ENCODE measurements at places on chromosomes 1 and 21.

DNA sequence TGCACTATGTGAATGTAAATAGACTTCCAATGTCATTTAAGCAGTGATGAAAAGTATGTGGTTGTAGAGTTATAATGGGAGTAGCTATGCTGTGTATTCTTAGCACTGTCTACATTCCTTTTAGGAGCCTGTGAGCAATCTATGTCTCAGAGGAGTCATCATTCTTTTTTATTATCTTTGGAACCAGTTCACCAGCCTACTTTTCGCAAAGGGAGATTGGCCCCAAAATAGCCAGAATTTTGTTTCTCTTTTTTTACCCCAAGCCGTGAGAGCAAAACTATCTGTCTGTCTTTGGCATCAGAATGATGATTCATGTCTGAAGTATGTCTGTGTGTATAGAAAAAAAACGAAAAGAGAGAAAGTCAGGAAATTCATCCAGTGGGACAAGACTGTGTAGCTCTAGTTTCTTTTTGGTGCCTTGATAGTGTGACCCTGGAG is 44.2 kb downstream of the OSBPL9 start:
- DNase-seq, result no peak

DNA sequence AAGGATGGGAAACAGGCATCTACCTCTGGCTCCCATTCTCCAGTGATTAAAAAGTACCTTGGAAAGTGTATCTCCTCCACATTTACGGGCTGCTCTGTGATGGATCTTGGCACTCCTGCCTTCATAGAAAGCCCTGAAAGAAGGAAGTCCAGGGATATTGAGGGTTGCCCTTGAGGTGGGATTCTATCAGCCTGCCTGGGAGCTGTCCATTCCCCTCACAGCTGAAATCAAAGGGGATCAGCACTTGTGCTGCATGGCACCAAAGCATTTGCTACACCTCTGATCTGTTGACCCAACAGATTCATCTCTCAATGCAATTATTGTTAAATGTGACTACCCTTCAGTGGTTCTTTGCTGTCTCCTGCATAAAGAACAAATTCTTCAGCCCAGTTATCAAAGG is 442.0 kb upstream of the RUNX1 start:
- no peak for DNase-seq

DNA sequence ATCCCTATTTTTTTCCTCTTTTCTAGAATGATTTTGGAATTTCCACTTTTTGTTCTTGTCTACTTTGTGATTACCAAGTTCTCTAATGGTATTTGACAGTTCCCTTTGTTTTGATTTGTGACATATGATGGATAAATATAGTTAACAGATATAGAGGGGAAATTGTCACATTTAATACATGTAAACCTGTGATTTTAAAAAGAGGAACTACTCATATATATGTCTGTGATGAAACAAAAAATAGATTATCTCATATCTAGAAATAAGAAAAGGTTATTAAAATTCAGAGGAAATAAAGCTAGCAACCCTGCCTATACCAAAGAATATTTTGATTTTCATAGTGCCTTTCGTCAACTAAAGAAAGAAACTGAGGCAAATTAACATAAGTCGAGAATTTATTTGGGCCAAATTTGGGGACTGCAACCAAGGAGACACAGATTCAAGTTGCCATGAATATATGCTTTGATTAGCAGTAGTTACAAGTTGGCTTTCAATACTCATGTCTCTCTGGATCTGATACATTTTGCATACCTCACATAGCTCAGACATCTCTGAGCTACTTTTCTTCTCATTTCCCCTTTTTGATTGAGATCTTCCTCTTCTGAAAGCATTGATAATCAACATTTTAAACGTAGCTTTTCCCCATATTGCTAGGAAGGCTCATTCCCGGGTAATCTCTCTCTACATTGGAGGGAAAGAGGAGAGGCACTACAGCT is 15.6 kb upstream of the C21orf91 start:
- DNase-seq, result no peak

- DNase-seq, result no peak
These were observed 1.6 kb upstream of the HAX1 start for GRCh38 chr1:154270833-154271232.

GRCh38 chr1:171743081-171743870 is 1.4 kb upstream of the VAMP4 start:
- DNase-seq, result no peak

DNA sequence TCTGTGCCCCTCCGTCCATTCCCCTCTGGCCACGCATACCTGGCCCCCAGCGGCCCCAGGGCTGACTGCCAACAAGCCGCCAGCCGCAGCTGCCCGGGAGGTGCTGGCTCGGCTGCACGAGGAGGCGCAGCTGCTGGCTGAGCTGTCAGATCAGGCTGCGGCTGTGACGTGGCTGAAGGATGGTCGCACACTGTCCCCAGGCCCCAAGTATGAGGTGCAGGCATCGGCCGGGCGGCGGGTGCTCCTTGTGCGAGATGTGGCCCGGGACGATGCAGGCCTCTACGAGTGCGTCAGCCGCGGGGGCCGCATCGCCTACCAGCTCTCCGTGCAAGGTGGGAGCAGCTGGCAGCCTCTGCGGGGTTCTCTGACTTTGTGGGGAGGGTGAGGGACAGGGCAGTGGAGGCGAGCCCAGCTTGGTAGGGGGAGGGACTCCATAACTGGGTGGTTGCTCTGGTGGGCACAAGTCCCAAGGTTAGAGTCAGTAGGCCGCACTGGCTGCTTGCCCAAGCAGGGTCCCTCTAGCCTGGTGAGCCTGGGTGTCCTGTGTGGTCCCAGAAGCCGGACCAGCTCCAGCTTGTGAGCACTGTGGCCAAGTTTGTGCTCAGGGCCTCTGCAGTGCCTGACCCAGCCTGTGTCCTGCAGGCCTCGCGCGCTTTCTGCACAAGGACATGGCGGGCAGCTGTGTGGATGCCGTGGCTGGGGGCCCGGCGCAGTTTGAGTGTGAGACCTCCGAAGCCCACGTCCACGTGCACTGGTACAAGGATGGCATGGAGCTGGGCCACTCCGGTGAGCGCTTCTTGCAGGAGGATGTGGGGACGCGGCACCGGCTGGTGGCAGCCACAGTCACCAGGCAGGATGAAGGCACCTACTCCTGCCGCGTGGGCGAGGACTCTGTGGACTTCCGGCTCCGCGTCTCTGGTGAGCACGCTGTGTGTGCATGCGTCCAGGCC is 8.8 kb downstream of the OBSCN start:
- no peak for DNase-seq

DNA sequence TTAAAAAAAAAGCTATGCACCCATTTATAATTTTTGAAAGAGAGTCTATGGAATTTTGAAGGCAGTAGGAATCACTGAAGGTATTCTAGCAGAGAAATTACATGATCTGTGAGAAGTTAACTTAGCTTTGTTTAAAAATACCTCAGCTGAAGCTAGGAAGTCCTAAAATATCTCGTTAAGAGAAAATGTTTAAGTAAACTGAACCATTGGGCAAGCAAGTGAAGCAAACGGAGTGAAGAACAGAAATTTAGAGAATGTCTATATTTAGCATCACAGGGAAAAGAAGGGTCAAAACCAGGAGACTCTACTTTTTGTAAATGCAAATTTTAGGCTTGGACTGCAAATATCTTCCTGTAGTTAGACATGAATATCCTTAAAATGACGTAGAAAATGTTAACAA is 230.8 kb downstream of the HMCN1 start:
- no peak for DNase-seq

Measured in hippocampal formation (tissue), 2 donors.